ENCODE measurements at places on chromosomes 3 and 15.
A peak's percentile ranks its signal among the peaks of the same experiment; 100 is the strongest.

DNA sequence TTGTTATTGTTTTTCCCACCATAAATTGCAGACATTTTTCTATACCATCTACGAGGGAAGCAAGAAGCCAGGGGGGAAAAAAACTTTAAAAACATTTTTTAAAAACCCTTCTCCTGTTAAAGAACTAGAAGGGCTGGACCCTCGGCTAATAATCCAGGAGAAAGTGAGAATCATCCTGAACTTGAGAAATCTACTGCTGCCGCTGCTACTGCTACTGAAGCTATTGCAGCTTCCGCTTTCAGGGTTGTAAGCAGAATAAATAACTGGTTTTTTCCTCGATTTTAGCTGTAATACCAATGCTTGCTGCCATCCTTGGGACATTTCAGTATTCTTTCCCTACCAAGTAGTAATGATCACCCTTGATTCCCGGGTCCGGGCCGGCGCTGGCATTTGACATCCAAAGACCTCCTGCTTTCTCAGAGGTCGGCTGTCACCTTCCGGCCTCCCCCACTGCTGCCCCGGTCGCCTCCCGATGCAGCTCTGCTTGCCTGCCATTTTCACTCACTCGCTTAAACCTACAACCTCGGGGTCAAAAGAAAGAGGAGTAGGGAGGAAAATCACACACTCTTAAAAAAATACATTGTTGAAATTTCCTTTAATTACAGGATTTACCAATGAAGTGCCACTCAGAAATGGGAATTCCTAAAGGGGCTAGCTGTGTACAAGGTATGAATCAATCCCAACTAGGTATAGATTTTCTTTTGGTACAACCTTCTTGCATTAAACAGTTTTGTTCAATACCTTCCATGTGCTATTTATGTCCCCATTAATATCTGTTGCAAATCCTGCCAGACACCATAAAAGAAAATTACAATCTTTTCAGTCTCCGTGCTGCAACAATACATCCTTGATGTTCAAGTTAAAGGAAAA, 674 bp upstream of the MECOM start:
- peak; percentile 54 for DNase-seq

GRCh38 chr3:66938338-66938963, 59.7 kb upstream of the KBTBD8 start:
- DNase-seq: no peak

DNA sequence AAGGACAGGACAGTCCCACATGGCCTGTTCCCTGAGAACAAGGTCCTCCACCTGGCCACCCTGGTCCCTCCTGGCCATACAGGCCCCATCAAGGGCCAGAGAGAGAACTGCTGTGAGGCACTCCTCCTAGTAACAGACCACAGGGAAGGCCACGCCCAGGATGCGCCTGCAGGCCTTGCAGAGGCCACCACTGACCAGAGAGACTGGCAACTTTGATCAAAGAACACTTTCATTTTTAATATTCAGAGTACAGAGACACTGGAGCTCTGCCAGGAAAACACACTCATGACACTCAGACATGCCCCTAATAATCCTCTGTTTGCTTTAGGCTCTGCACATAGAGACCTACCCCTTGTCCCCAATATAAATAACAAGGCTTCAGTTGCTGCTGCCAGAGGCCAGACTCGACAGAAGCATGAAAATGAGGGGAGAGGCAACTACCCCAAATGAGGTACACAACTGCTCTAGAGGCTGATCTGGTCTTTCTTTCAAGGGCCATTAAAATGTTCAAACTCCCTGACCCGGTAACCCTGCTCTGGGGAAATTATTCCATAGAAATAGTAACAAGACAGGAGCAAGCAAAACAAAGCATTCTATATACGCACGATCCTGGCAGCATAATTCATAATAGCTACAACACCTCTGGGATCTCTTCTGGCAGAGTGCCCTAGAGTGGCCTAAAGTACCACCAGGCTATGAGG, 44.8 kb downstream of the CCDC12 start:
- peak; percentile 76 for DNase-seq

DNA sequence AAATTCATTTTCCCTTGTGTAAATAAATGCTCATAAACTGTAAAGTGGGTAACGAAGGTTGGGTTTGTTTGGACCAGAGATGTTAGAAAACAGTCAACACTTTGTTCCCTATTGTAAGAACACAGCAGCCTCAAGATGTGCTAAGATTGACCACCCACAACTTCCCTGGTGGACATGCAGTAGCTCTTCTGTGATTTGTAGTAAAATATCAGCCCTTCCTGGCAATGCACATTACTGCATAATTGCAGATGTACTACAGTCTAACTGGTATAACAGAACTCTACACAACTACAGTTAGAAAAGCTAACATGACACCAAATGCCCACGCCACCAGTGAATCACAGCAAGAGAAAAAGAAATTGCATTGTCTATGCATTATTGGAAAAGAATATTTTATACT, 129.4 kb downstream of the FGF12 start:
- no peak for DNase-seq

DNA sequence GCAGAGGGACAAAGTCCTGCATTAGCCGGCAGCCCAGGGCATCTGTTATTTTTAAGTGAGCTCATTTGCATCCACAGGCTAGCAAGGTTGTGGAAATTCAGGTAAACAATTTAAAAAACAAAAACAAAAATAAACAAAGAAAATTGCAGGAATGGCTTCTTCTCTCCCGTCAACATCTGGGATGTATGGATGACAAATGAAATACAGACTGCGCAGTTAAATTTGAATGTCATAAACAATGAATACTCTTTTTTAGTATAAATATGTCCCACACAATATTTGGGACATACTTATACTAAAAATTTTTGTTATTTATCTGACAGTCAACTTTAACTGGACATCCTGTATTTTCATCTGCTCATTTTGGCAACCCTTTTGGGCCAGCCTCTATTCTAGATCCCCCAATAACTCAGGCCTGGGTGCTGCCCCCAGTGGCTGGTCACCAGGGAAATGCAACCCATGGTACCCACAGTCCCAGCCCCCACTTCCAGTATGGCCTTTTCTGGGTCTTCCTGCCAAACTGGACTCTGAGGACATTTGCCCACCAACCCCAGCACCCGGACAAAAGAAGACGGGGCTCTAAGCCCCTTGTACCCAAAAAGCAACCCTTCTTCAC, 12.7 kb downstream of the GRM2 start:
- DNase-seq: no peak

DNA sequence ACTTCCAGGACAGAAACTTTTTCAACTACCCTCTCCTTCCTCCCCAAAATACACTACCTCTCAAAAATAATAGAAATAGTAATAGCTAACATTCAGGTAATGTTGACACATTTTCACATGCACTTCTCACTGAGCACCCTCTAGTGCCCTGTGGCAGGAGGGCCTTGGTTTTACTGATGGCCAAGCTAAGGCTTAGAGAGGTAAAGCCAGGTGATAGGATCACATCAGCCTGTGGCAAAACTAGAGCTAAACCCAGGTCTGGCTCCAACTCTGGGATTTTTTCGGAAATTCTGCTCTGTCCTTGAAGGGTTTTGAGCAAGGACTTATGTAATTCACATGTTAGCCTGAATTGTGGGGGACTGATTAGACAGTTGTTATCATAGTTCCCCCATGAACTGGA, 922 bp upstream of the TAMM41 start:
- no peak for DNase-seq

GRCh38 chr3:152738656-152739055, 96.3 kb upstream of the P2RY1 start:
- no peak for DNase-seq

DNA sequence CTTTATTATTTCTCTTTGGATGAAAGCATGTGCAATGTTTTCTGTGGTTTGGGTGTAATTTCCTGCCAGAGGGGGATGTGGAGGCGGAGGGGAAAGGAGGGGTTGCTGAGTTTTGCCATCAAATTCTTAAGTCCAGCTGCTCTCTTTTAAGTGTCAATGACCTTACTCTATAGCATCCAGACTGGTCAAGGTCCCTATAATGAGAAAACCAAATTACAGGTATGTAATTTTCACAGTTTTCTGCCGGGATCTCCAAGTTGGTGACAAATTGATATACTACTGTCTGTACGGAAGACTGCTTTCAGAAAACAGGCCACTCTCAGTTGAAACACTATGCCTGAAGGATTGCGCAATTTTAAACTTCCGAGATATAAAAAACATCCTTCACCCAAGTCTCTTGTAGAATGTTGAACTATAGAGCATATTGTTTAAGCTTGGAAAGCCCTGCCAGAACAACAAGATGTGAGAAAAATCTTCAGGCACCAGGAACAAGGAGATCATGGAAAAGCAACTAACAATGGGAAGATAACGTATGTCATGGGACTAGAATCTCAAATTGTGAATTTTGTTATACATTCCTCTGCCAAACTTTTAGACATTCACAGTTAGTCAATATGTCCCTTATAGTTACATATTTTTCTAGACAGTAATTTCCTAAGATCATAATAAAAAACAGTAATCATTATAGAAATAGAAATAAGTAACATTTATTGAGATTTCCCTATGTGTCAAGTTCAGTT, 300.7 kb upstream of the SATB1 start:
- DNase-seq: no peak

DNA sequence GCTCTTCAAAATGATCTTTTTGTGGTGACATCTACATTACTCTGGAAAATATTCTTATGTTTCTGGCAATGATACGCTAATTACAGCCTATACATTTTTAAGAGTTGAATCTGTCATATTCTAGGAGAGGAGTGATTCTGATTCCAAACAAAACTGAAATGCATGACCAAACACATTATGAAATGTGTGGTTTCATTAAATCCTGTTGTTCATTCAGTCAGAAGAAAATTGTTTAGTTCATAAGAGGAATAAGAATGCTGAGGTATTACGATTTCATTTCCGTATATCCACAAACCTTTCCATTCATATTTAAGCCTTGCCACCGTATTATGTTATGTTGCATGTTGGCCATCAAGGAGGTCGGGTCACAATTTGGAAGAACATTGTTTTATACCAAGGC, 345.1 kb downstream of the FEZF2 start:
- no peak for DNase-seq

DNA sequence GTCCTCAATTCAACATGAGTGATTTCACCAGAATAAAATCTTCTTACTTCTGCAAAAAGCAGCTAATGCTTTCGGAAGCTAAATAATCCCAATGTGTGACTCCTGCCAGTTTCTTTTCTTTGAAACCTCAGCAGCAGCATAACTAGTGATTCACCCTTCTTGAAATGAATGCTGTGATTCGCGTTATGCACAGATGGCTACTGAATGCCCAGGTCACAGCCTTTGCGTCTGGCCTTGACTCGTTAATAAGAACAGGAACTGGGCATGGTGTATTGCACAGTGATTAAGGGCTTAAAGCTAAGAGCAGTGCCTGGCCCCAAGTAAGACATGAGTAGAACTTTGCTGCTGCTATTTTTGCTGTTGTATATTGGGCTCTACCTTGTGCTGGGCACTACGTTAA, 19.0 kb downstream of the CGNL1 start:
- no peak for DNase-seq

DNA sequence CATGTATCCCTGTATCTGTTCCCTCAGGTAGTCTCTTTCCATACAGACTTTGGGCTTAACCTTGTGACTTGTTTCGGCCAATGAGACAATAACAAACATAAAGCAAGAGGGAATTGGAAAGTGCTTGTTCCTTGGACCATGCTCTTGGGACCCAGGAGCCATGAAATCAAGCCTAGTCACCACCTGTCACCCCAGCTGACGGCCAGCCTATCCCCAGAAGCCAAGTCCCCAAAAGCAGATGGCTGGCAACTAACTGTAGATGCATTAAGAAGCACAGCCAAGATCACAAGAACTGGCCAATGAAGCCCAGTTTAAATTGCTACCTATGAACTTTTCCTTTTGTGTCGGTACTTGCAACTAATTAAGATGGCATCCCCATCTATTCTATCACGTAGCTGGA, 822.0 kb downstream of the CADM2 start:
- no peak for DNase-seq

All from upper lobe of left lung (tissue), 6 donors.